Stimulated activated CD8-positive, alpha-beta memory T cell treated with anti-CD3 and anti-CD28 coated beads, Interleukin-4, amount 100 ng/mL, for 4 hours (primary cell): ENCODE measurements at places on chromosomes 2 and 18.

GRCh38 chr2:16908656-16909055, 243.0 kb upstream of the CYRIA start:
- no peak for DNase-seq

GRCh38 chr2:191555092-191555742, 122.7 kb upstream of the NABP1 start:
- DNase-seq = peak; percentile 81

- no peak for DNase-seq
Observed at GRCh38 chr2:719191-719590, 42.0 kb upstream of the TMEM18 start.

DNA sequence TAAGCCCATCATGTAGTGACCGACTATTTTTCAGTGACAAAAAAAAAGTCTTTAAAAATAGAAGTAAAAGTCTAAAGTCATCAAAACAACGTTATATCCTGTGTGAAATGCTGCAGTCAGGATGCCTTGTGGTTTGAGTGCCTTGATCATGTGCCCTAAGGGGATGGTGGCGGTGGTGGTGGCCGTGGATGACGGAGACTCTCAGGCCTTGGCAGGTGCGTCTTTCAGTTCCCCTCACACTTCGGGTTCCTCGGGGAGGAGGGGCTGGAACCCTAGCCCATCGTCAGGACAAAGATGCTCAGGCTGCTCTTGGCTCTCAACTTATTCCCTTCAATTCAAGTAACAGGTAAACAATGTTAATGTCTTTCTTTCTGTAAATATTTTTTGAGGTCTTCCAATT, at the start of gene CD28:
Gene CD28 (plus strand): TSS at position 237 of the 400 bp plus-strand sequence. CDS start 58 bp downstream, at position 295.
- DNase-seq = peak; percentile 64

GRCh38 chr18:13369756-13370510, 151.4 kb downstream of the LDLRAD4 start:
- DNase-seq = no peak

DNA sequence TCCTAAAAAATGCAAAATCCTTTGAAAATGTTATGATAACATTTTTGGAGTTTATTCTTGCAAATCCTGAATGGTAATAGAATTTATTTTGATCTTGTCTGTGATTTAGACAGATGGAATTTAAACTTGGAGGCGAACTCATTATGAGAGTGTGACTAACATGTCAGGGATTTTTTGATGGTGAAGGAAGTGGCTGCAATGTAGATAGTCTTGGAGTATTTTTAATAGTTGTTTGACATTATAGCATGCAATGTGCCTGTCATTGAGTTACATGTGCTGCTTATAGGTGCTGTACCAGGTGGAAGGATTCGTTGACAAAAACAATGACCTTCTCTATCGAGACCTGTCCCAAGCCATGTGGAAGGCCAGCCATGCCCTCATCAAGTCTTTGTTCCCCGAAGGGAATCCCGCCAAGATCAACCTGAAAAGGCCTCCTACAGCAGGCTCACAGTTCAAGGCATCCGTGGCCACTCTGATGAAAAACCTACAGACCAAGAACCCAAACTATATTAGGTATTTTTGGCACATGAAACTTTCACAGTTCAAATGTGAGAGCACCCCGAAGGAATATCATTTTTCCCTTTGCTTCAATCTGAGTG, 141.8 kb downstream of the MYO1B start:
- no peak for DNase-seq

- DNase-seq = no peak
Observed at GRCh38 chr2:241703032-241703604, 1.3 kb downstream of the ING5 start.

- DNase-seq = no peak
Observed at GRCh38 chr2:99854236-99854852, 288.0 kb downstream of the AFF3 start.

DNA sequence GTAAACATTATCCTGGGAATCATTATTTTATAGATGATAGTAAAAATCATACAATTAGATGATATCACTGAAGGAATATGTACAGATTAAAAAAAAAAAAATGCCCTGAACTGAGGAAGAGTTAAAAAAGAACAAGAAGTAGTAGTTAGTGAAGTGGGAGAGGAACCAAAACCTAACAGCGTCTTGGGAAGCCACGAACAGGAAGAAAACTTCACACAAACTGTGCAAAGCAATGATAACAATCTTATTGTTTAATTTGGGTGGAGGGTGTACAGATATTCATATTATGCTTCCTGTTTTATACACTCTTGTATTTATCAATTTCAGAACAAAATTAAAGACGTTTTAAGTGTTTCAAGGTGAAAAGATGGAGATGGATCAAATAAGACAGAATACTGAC, 3.5 kb downstream of the HEATR5B start:
- DNase-seq = no peak

DNA sequence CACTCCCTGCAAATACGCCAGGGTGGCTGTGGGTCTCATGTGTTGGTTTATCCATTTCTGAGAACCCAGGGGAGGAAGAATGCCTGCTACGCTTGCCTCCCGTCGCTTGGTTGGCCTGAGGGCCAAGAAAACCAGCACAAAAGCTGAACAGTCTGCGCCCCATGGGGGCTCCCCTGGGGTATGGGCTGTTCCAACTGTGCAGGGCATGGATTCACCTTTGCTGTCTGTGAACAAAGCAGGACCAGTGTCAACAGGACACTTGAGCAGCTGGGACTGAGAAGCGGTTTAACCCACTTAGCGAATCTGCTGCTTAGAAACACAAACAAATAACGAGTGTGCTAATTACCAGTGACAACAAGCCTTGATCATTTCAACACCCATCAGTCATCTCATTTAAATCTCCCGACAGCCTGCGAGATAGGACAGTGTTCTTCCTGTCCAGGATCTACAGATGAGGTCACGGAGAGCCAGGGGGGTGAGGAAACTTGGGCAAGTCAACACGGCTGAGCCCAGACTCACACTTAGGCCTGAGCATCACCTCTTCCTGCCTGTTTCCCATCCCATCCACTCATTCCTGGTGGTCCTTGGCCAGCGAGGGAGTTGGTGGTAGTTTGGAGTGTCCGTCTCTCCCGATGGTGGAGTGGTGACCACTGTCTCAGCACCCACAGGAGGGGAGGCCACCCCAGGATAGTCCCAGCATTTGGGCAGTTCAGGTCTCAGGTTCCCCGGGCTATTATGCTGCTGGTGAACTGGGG, 111.6 kb upstream of the HAAO start:
- no peak for DNase-seq

- no peak for DNase-seq
Observed at GRCh38 chr2:147374423-147374811, 470.4 kb upstream of the ACVR2A start.

DNA sequence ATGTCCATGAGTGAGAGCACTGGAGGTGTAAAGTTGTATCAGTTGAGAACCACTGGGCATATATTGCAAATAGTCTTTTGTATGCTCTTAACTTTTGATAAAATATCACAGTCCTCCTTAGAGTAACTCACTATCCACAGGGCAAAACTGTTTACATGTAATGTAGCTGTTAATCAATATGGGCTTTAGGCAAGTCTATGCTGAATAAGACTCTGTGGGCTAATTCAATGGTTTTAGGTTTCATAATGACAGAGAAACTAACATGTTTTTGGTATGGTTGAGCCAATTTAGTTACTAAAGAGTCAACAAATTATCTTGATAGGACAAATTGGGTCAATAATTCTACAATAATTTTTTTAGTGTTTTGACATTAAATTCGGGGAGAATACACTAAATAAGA, 1134.9 kb upstream of the FAM98A start:
- no peak for DNase-seq

DNA sequence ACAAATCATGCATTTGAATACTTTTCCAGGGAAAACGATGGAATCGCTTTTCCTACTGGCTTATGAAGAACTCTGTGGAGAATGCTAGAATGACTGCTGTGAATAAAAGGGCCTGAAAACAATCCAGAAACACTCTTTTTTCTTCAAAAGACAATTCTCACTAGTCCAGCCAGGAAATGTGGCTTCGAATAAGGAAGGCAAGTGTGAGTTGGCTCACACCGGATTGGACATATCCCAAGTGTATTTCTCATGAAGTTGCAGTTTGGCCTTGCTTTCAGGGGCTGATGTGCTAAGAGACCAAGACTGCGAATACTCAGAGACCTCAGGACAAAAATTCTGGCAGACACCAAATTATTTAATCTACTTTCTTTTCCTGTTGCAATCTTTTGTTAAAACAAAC, 54.1 kb downstream of the FIGN start:
- DNase-seq = no peak

DNA sequence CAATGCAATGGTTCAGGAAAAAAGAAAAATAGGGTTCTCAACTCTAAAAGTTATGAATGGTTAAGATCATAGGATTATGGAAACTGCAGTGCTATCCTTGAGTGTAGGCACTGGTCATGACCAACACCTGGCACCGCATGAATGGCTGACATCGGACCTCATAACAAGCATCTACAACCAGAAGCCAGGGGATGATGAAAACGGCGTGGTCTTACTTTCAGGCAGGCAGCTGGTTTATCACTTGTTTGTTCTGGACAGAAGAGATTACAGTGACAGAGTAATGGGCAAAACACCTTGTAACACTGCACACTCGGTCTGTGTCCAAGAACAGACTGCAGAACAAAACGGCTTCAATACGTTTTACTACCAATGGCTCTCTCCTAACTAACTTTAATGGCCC, 132.8 kb downstream of the STK39 start:
- DNase-seq = no peak

DNA sequence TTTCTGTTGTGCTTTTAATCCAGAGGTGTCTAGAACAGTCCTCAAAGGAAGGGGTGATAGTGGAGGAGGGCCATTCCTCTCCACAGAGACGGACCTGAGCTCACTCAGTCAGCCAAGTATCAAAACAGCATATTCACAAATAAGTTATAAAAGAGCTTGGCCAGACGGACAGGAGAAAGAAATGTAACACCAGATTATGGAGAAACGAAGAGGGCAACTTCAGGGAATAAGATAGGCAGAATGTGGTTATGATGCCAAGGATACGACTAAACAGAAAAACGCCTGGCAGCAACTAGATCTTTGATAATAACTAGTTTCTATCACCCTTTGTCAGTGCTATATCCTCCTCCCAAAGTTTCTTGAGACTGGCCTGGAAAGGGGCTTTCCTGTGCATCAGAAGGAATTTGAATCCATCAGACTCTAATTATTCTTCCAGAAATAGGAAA, 42.5 kb downstream of the MAP4K3 start:
- DNase-seq = no peak

- DNase-seq = no peak
Observed at GRCh38 chr2:126475031-126475430, 180.9 kb upstream of the GYPC start.

DNA sequence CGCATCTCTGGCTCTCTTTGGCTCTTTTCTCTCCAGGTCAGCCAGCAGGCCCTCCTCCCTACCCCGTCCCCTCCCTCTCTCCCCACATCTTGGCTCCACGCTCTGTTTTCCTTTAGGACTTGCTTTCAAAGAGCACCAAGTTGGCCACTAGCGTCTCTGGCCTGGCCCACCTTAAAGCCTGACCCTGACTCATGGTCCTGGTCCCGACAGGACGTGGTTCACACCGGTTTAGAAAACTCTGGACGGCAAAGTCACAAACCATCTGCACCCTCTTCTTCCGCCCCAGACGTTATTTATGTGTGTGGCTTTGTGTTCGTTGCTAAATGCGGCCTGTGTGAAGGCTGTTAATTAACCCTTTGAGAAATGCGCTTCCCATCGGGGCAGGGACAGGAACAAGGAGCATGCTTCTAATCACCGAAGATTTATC, 169.0 kb upstream of the HAAO start:
- DNase-seq = no peak

GRCh38 chr2:241154915-241155314, 4.6 kb downstream of the PPP1R7 start:
- DNase-seq = no peak

DNA sequence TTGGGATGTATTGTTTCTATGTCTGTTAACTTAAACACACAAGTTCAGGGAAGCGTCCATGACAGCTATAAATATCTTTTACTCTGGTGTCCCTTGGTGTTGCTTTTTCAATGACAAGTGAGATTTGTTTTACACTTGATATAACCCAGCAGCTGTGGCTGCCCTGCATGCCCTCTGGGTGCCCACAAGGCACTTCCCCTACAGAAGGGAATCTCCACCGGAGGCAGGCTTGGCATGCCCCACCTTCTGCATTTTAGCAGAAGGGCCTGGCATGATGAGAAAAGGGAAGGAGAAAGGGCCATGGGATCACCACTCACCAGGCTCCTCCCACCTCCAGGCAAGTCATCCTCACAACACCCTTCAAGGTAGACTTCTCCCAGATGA, 68.7 kb downstream of the TMEM247 start:
- no peak for DNase-seq

GRCh38 chr2:125456693-125457363, 1199.1 kb upstream of the GYPC start:
- DNase-seq = no peak
